ENCODE measurements at places on chromosomes 2 and 18.

- no peak for DNase-seq
These were observed 54.8 kb downstream of the ZNF407 start for GRCh38 chr18:74652392-74652988.

- DNase-seq: no peak
These were observed at the start of gene SLC16A14 for GRCh38 chr2:230068651-230069055. Gene SLC16A14 (minus strand): TSS chr2:230068924. CDS start chr2:230059352, 9,572 bp downstream.

DNA sequence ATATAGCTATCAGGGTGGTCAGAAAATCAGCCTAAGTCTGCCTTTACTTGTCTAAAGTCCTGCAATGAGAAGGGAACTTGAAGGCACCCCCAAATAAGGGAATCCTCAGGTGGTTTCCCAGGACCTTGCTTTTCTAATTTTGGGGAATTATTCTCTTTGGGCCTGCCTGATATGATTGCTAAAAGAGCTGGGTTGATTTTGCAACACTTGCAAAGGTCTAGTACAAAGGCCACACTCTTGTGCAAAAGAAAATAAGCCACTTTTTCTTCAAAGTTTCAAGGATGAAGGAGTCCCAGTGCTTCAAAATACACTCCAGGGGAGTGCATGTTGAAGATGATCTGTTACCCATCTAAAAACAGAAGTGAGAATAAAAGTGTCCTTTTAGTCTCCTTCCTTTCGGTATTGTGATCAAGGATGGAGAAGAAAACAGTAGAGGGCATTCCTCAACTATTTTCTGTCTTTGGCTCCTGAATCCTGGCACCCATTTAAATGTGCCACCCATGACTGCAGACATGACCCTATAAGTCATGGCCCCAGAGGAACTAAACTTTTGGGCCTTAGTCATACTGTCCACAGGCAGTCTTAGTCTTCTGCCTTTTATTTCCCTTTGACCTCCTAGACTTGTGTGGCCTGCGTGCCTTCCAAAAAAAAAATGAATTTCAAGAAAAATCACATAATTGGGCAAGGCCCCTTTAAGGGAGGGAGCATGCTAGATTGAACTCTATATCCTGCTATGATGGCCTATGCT, 5.1 kb downstream of the SULT1C3 start:
- DNase-seq: no peak

DNA sequence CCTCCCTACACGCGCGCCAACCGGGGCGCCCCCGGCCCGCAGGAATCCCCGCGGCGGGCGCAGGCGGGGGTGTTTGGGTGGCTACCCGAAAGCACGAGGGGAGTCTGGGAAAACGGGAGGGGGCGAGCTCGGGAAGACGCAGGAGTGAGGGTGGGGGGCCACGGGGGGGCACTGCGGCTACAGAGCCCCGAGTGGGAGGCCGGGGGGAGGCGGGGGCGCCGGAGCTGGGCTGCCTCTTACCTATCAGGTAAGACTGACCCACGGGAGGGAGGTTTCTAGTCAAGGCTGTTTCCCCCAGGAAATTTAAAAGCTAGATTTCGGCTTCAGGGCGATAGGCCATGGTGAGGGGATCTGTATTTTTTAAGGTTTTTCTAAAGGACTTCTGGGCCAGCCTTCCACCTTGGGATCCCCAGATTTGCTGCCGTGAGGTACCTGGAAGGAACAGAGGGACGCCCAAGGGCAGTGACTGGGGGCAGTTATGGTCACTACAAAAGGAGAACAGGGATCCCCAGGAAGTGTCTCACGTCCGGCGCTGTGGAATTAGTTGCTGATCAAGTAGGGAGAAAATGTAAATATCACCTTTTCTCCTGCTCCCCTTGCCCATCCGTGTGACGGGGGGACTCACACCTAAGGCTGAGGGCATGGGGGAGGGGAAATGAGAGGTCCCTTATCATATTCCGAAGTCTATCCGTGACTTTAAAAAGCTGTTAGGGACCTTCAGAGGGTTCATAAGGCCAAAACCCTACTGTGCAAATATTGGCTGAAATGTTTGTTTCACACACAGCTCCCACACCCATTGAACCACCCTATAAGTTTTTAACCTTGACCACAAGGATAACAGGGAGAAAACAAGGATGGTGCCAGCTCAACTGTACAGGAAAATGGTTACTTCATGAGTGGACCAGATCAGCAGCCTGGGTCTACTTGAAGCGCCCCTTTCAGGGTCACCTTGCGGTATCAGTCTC, 638 bp upstream of the IRS1 start:
- peak; percentile 57 for DNase-seq

DNA sequence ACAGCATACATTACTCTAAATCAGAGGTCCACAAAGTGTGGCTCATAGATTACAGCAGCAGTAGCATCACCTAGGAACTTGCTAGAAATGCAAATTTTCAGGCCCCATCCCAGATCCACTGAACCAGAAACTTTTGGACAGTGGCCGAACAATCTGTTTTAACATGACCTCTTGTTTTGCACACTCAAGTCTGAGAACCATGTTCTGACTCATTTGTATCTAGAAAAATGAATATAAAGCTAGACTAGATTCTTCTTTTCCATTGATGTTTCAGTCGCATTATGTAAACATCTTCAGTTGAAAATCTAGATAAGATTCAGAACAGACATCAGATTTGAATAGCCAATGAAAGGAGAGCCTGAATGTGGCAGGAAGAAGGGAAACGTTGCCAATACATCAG, 608.8 kb downstream of the LRP1B start:
- DNase-seq: no peak

GRCh38 chr2:119474371-119475224, 42.9 kb downstream of the TMEM37 start:
- DNase-seq: no peak

GRCh38 chr2:5974477-5974876, 282.3 kb downstream of the SOX11 start:
- no peak for DNase-seq

GRCh38 chr2:25088817-25089516, 47.1 kb downstream of the EFR3B start:
- DNase-seq: no peak

- no peak for DNase-seq
These were observed 236.8 kb downstream of the CAMKMT start for GRCh38 chr2:44598330-44599119.

GRCh38 chr2:69499966-69500365, 62.7 kb upstream of the NFU1 start:
- DNase-seq: no peak

GRCh38 chr2:83879127-83879526, 580.0 kb downstream of the SUCLG1 start:
- DNase-seq: no peak

DNA sequence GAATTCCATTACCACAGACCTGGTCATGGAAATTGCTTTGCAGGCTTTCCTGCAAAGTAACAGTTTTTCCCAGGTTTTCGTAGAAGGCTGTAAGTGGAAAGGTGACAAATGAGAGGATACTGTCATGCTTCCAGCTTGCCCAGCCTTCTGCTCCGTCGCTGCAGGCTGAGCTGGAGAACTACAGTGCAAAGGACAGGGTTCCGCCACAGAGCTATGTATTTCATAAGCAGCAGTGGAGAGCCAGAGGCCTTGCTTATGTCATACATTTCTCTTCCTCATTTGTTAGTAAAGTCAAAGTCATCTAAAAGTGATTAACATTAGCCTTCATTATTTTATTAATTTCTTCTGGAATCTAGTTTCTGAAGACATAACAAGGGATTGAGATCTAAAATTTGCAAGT, 72.9 kb upstream of the RBM44 start:
- DNase-seq: peak; percentile 42

GRCh38 chr18:27964811-27965210, 212.1 kb downstream of the CDH2 start:
- DNase-seq: no peak

DNA sequence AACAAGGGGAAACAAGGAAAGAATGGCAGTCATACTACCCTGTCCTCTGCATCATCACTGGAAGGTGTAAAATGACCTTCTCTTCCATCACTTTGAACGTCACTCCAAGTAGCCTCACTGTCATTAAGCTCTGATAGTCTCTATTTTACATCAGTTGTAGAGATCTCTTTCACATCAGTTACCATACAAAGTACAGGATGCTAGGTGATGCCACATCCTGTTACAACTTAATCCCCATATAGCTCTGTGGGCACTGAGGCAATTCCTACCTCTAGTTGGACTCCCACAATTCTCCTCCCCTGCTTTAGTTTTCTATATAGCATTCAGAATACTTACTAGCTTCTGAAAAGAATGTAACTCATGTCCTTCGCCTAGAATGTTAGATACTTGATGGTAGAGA, 55.1 kb upstream of the TTC27 start:
- no peak for DNase-seq

- DNase-seq: no peak
These were observed 191.0 kb upstream of the TCF4 start for GRCh38 chr18:55778788-55779690.

- DNase-seq: no peak
These were observed 25.1 kb downstream of the MFF start for GRCh38 chr2:227349989-227350612.

DNA sequence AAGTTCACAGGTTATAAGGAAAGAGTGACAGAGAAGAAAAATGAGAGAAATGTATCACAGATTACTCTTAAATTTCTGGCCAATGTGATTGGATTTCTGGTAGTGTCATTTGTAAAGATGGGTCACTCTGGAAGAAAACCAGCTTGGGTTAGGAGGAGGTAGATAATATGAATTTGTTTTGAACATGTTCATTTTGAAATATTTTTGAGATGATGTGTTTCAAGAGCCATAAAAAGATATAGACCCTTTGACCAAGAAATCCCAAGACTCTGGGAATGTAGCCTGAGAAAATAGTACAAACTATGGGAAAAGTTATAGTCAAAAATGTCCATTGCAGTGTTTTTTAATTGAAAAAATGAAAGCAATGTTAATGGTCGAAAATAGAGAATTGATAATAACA, 70.7 kb downstream of the CALCRL start:
- DNase-seq: no peak

- no peak for DNase-seq
These were observed 68.8 kb downstream of the UNC80 start for GRCh38 chr2:209840434-209840833.

DNA sequence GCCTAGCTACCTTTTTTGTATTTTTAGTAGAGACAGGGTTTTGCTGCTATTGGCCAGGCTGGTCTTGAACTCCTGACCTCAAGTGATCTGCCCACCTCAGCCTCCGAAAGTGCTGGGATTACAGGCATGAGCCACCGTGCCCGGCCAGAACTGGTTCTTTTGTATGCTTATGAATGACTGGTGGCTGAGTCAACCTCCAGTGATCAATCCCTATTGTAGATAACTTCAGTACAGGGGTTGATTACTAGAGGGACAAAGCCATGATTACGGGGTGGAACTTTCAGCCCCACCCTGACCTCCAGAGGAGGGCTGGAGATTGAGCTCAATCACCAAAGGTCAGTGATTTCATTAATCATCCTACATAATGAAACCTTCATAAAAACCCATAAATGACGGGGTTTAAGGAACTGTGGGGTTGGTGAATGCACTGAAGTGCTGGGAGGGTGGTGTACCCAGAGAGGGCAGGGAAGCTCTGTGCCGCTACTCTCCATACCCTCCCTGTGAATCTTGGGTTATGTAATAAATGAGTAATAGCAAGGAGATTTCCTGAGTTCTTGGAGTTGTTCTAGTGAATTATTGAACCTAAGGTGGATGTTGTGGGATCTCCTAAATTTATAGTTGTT, 281.8 kb upstream of the CXCR4 start:
- DNase-seq: no peak

DNA sequence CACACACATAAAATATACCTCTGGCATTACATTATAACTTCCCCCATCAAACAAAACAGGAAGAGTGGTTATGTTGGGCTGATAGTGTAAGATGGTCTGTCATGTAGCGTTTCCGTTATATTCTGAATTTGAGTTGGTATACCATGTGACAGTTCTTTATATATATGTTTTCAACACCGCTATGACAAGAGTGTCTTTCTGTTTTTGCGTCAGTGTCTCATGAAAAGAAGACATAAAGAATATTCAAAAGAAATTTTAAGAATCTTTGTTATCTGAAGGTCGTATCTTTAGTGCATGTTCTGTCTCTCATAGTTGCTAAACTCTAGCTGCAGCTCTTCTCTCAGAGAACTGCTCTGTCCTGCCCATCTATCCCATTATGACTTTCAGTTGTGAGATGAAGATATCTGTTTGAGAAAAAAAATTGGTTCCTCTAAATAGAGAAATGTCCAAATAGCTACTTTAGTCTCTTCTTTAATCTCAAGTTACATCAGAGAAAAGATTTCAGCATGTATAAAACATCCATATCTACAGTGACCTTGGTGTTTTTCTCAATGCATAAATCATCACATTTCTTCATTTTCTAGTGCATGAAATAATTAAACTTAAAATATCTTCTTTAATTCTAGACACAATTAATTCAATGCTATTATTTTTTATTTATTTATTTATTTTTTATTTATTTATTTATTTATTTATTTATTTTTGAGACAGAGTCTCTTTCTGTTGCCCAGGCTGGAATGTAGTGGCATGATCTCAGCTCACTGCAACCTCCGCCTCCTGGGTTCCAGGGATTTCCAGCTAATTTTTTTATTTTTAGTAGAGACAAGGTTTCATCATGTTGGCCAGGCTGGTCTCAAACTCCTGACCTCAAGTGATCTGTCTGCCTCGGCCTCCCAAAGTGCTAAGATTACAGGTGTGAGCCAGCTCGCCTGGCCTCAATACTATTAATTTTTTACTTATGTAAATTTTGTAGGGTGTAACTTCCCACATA, 24.3 kb upstream of the PSME4 start:
- no peak for DNase-seq

GRCh38 chr2:180660881-180661685, 319.3 kb upstream of the UBE2E3 start:
- no peak for DNase-seq

- DNase-seq: no peak
These were observed 47.5 kb downstream of the ZFP36L2 start for GRCh38 chr2:43178602-43179542.

DNA sequence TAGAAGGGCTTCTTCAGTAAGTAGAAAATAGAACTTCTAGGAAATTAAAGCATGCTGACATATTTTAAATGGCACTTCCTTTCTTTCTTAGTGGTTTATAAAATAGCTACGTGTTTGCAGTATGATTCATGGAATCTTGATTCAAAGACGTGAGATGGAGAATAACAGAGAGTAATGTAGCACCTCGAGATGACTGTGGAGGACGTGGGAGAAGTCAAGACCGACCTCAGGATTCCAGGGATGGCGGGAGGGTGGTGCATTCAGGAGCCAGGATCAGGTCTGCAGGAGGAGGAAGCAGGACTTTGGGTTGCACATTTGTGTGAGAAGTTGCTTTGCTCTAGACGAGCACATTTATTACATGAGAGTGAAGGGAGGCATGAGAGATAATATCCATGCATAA, 56.0 kb downstream of the DCDC2C start:
- no peak for DNase-seq

GRCh38 chr2:128512379-128513115, 193.9 kb upstream of the HS6ST1 start:
- DNase-seq: no peak

DNA sequence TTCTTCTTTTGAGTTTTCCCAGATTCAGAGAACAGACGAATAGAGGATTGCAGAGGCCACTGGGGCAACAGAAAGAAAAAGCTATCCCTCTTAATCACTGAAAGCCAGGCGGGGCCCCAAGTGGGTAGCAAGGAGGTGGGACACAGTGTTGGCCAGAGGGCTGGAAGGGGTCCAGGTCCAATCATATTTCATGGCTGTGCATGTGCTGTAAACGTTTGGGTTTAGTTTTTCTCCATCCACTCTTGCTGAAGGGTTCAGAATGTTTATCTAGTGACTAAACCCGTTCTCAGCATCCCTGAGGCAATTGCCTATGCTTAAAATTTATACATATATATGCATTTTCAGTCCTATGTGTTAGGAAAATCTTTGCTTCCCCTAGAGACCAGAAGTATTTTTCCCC, 99.4 kb upstream of the EPHA4 start:
- no peak for DNase-seq

- DNase-seq: peak; percentile 81
These were observed 173.8 kb downstream of the ICOS start for GRCh38 chr2:204110338-204110741.

- DNase-seq: no peak
These were observed 53.9 kb upstream of the NRP2 start for GRCh38 chr2:205628422-205628821.

All from activated CD8-positive, alpha-beta memory T cell treated with anti-CD3 and anti-CD28 coated beads, Interleukin-2, amount 50 U/mL, for 48 hours (primary cell).